Panc1 (cell line): ENCODE measurements at places on chromosomes 13 and 19.

- no peak for DNase-seq
- H3K36me3 ChIP-seq, result no peaks in the 10 kb centered on the region
- no peaks in the 10 kb centered on the region for H3K4me1 ChIP-seq
- H3K27ac ChIP-seq, result no peak overlapping the region
These were observed 39.8 kb upstream of the EHD2 start for GRCh38 chr19:47673426-47673825.

- no peak overlapping the region for H3K4me3 ChIP-seq
- H3K36me3 ChIP-seq, result no peaks in the 10 kb centered on the region
- H3K4me1 ChIP-seq, result no peaks in the 10 kb centered on the region
- H3K27ac ChIP-seq, result no peak overlapping the region
- no peak for DNase-seq
These were observed 28.7 kb downstream of the TMEM255B start for GRCh38 chr13:113787694-113788093.

GRCh38 chr13:44649104-44649428 lies 72.9 kb upstream of the TSC22D1 start:
- no peaks in the 10 kb centered on the region for H3K4me1 ChIP-seq
- DNase-seq, result no peak
- H3K27me3 ChIP-seq, result no peaks in the 10 kb centered on the region
- no peaks in the 10 kb centered on the region for H3K36me3 ChIP-seq

DNA sequence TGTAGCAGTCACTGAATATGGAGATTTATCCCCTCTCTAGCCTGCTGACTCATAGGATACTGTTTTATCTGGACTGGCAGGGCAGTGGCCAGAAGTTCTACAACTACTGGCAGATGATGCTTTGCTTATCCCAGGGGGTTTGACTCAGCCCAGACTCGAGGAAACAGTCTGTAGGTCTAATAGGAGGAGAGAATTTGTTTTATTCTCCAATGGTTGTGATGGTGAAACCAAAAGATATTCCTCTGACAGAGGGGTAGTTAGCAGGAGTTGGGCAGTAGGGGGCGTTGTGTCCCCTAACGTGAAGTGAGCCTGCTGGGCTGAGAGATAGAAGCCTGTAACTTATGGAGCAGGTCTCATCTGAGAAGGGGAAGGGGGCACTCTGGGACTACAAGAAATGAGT lies 74.9 kb downstream of the WTIP start:
- no peaks in the 10 kb centered on the region for H3K36me3 ChIP-seq
- H3K4me3 ChIP-seq, result no peak overlapping the region

GRCh38 chr13:95378603-95379002 lies 77.4 kb upstream of the ABCC4 start:
- no peaks in the 10 kb centered on the region for H3K27me3 ChIP-seq
- H3K27ac ChIP-seq, result no peak overlapping the region
- H3K4me3 ChIP-seq, result no peak overlapping the region
- no peaks in the 10 kb centered on the region for H3K36me3 ChIP-seq
- H3K4me1 ChIP-seq, result no peaks in the 10 kb centered on the region; the same call in 1 of the 2 replicates
- DNase-seq, result no peak

GRCh38 chr19:12230751-12231733 lies 63.6 kb downstream of the ZNF44 start:
- no peak overlapping the region for H3K4me3 ChIP-seq
- no peaks in the 10 kb centered on the region for H3K4me1 ChIP-seq
- no peak for DNase-seq

DNA sequence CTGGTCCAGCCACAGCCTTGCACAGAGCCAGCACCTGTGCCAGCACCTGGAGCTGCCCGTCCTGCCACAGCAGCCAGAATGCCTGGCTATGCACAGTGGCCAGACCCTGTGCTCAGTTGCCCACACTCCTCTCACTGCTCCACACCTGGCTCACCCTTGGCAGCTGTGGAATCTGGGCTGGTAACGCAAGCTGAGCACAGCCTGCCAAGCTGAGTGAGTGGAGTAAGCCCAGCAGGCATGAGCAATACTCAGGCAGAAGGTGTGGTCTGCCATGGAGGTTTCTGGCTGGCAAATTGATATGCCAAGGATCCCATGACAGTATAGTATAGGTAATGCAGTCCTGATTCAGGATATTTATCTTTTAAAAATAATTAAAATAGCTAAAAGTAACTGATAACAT lies 122.2 kb downstream of the PCDH9 start:
- H3K27ac ChIP-seq, result no peak overlapping the region
- H3K4me1 ChIP-seq, result no peaks in the 10 kb centered on the region
- no peak overlapping the region for H3K4me3 ChIP-seq
- H3K27me3 ChIP-seq, result no peaks in the 10 kb centered on the region

GRCh38 chr13:50467156-50468110 lies 376.1 kb downstream of the DLEU7 start:
- no peaks in the 10 kb centered on the region for H3K36me3 ChIP-seq
- no peak overlapping the region for H3K4me3 ChIP-seq
- H3K27ac ChIP-seq, result no peak overlapping the region
- DNase-seq, result no peak
- H3K4me1 ChIP-seq, result no peaks in the 10 kb centered on the region
- H3K27me3 ChIP-seq, result no peaks in the 10 kb centered on the region

DNA sequence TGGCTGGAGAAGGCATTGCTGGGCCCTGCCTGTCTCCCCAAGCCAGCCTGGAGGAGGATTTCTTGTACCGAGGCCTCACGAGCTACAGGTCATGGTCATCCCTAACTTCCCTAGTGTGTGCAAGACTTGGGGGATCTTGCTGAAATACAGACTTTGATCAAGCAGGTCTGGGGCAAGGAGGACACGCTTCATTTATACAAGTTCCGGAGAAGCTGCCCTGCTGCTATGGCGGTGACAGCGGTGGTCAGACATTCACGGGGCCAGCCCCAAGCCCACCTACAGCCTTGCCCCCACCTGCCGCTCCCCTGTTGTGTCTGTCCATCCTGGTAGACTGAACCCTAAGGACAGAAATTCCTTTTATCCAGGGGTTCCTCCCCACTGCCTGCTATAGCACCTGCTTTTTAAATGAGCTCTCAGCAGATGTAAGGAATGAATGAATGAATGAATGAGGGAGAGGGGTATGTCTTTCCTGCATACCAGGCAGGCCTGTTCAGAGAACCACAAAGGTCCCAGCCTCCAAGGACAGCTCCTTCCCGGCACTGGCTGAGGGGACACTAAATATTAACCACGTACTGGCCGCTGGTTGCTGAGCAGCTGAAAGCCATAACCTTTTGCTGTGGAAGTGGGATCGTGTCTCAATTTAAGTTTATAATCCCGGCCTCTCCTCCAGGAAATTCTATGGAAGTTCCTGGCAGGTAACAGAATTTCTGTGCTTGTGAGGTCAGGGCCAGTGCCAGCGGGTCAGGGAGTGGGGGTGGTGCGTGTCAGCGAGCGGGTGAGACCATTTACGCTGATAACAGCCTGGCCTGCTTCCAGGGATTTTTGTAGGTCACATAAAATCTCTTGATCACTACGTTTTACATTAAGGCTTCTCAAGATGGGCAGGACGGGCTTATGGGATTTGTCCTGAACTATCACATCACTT lies 27.1 kb downstream of the TSSK6 start:
- DNase-seq, result no peak
- no peaks in the 10 kb centered on the region for H3K27me3 ChIP-seq
- no peaks in the 10 kb centered on the region for H3K36me3 ChIP-seq
- H3K4me3 ChIP-seq, result no peak overlapping the region
- peak overlapping the region; percentile 79 for H3K27ac ChIP-seq

DNA sequence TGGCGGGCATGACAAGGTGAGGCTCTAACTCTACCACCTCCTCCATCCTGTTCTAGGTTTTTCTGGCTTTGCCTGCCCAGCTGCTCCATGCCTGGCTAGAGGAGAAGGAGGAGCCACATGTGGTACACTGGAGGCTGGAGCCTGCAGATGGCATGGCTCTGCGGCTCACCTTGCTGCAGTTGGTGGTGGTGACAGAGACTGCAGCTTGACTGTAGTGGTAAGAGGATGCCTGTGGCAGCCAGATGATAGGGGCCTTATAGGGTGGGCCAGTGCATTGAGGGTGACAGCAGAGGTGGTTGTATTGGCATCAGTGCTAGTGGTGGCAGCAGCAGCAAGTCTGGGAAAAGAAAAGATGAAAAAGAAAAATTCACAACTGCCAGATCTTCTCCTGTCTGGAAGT lies 146.2 kb downstream of the TNFRSF19 start:
- H3K4me3 ChIP-seq, result no peak overlapping the region
- H3K4me1 ChIP-seq, result no peaks in the 10 kb centered on the region
- no peak overlapping the region for H3K27ac ChIP-seq
- no peaks in the 10 kb centered on the region for H3K36me3 ChIP-seq

DNA sequence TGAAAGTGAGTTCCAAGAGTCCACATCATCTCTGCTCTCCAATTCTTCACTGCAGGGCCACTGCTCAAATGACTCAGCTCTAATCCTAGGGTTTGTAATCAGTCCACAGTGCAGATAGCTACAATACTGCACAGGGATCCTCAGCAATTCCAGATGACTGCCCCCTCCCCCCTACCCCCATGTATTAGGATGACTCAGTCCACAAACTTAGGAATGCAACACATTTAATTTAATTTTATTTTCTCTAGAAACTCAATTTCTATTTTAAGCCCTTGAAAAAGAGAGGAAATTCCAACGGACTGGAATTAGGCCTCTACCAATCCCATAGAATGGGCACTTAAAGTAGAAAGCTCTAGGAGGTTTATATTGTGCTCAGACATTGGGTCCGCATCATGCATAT lies 173.8 kb upstream of the SOX21 start:
- no peak overlapping the region for H3K4me3 ChIP-seq
- H3K4me1 ChIP-seq, result no peaks in the 10 kb centered on the region
- no peak overlapping the region for H3K27ac ChIP-seq
- no peak for DNase-seq
- no peaks in the 10 kb centered on the region for H3K36me3 ChIP-seq

- DNase-seq, result no peak
- H3K4me1 ChIP-seq, result no peaks in the 10 kb centered on the region
- no peak overlapping the region for H3K27ac ChIP-seq
- no peak overlapping the region for H3K4me3 ChIP-seq
These were observed 1734.7 kb downstream of the SLITRK1 start for GRCh38 chr13:82147526-82147925.

DNA sequence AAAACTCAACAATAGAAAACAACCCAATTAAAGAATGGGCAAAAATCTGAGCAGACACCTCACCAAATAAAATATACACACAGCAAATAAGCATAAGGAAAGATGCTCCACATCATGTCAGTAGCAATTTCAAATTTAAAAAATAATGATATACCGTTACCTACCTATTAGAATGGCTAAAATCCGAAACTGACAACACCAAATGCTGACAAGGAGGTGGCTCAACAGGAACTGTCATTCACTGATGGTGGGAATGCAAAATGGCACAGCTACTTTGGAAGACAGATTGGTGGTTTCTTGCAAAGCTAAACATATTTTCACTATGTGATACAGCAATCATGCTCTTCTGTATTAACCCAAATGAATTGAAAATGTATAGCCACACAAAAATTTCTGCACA lies 9.1 kb downstream of the CYP2A13 start:
- H3K36me3 ChIP-seq, result no peaks in the 10 kb centered on the region
- no peak for DNase-seq
- no peak overlapping the region for H3K4me3 ChIP-seq
- H3K27ac ChIP-seq, result no peak overlapping the region
- H3K27me3 ChIP-seq, result no peaks in the 10 kb centered on the region

GRCh38 chr13:110225609-110226574 lies 81.1 kb downstream of the COL4A1 start:
- H3K27ac ChIP-seq, result no peak overlapping the region
- H3K36me3 ChIP-seq, result no peaks in the 10 kb centered on the region
- no peaks in the 10 kb centered on the region for H3K27me3 ChIP-seq
- no peak overlapping the region for H3K4me3 ChIP-seq
- H3K4me1 ChIP-seq, result no peaks in the 10 kb centered on the region

DNA sequence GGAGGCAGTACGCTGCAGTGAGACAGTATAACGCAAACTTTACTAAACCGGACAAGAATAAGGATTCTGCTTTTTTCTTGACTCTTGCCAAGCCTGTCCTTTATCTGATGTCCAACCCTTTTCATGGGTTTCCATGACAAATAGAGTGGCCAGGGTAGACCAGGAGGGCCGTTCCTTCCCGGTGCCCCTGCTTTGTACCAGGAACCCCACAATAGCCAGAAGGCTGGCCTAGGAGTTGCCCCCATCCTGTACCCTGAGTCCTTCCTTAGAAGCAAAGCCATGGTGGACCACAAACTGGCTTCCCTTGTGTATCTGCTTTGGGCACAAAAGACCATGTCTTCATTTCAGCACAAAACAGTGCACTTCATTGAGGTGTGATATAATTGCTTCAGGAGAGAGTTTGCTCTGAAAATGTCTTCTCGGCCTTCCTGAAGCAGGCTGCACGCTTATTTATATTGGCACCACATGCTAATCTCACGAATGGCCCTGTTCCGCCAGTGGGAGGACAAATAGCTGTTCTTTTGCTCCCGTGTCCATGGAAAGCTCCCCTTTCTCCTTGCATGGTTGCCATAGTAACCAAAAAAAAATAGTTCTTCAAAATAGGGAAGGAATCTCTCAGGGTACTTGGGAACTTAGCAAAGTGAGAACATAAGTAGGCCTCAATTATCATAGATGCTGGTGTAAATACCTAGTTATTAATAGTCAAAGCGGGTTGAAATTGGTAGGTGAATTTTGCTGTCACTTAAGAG lies 222.1 kb downstream of the ZIC5 start:
- no peaks in the 10 kb centered on the region for H3K36me3 ChIP-seq
- no peaks in the 10 kb centered on the region for H3K4me1 ChIP-seq
- H3K27ac ChIP-seq, result no peak overlapping the region
- DNase-seq, result no peak

- no peaks in the 10 kb centered on the region for H3K4me1 ChIP-seq
- DNase-seq, result no peak
- no peak overlapping the region for H3K4me3 ChIP-seq
- H3K27me3 ChIP-seq, result no peaks in the 10 kb centered on the region
- no peak overlapping the region for H3K27ac ChIP-seq
- peaks cover 2% of the 10 kb centered on the region; the same call in 1 of the 2 replicates for H3K36me3 ChIP-seq
These were observed 20.1 kb downstream of the ZNF283 start for GRCh38 chr19:43847246-43847645.

DNA sequence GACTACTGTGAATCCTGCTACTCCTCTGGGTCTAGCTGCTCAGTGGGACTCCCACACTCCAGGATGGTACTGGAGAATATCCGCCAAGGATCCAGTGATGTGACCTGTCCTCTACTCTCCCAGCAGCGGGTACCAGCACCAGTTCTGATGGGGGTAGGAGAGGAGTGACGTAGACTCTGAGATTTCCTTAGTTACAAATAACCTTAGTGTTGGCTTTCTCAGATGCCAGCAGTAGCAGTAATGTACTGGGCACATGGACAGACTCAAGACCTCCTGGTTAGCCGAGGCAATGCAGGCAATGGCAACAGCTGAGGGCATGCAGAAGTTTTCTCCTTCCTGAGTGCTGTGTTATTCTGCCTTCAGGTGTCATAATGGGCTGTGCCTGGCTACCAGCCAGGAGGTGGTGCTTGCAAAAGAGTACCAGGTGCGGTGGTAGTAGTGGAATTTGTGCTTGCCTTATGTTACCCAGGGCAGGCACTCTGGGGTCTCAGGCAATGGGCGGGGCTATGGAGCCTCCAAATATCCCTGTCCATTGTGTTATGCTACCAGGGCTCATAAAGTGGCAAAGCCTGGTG lies 105.3 kb upstream of the KLF5 start:
- H3K36me3 ChIP-seq, result no peaks in the 10 kb centered on the region
- H3K27ac ChIP-seq, result no peak overlapping the region
- H3K27me3 ChIP-seq, result no peaks in the 10 kb centered on the region
- H3K4me3 ChIP-seq, result no peak overlapping the region
- H3K4me1 ChIP-seq, result no peaks in the 10 kb centered on the region
